ENCODE measurements at places on chromosomes 2 and 18.

DNA sequence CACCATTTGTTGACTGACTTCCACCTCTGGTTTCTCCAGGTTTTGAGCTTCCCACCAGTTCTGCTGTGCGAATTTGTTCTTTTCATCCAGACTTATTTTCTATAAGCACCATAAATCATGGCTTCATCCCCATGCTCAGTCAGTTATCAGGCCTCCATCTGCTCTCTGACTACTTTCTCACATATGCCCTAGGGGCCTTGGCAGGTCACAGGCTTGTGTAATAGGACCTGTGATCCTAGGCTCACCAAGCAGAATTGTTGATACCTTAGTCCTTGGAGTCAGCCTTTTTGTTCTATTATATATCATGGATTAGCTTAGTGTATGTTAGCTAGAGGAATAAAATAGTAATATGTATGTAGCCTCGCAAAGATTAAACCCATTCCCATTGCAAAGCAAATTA lies 284.2 kb upstream of the TANK start:
- no peak for DNase-seq

DNA sequence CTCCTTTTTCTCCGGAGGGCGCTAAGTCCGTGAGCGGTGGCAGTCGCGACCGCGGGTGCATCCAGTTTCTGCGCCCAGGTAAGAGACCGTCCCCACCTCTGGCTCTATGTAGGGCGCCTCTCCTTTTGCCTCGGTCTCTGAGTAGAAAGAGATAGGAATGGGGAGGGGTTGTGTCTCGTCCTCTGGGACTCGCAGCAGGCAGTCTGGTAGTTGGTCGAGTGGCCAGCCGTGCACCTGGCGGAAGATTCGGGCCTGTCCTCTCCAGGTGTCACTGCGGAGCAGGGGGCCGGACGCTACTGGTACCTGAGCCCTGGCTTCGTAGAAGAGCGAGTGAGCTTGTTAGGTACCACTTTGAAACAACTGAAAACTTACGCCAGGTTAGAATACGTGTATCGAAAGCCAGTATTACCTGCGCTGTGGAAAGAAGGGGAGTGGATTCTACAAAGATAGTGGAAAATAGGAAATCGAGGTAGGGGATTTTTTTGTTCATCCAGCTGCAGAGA lies 403 bp downstream of the MAP2 start:
- no peak for DNase-seq

- DNase-seq, result no peak
Measured at GRCh38 chr2:120958623-120959366, 223.1 kb downstream of the GLI2 start.

GRCh38 chr18:60892855-60893254 lies 440.4 kb upstream of the CDH20 start:
- no peak for DNase-seq

DNA sequence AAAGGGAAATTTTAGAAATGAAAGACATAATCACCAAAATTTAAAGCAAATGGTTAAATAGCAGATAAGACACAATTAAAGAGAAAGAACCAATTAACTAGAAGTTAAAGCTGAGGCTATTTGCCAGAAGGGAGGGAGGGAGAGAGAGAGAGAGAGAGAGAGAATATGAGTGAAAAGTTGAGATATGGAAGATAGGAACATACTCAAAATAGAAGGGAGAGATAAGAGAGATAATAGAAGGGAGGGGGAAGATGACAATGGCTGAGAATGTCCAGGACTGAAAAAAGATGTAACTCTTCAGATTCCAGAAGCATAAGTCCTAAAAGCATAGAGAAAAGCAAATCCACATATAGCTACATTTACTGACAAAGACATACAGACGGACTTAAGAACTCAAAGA lies 17.1 kb upstream of the AAK1 start:
- no peak for DNase-seq

DNA sequence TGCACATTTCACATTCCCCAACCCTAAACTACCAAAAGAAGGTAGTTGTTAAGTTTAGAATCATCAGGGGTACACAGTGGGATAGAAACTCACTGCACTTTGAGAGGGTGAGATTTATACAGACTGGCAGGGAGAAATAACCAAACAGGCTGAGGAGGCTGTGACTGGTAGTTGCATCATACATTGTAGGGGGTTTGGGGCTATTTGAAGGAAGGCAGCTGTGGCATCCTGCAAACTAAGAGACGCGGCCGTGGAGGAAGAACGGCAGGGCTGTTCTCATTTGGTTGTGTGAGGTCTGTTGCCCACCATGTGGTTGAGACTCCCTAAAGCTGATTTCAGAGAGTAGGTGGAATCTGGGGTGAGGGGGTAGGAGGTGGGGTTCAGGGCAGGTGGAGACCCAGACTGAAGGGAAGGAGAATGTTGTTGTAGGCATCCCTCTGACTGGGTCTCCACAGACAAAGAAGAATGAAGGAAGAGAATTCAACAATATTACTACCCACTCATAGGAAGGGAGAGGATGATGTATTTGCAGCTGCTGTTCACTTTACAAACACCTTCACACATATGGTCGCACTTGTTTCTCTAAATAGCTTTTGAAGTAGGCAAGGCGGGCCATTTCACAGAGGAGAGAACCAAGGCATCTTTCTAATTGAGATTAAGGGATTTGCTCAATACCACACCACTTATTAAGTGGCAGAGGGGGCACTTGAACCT lies 170.9 kb upstream of the SIX2 start:
- DNase-seq, result no peak

DNA sequence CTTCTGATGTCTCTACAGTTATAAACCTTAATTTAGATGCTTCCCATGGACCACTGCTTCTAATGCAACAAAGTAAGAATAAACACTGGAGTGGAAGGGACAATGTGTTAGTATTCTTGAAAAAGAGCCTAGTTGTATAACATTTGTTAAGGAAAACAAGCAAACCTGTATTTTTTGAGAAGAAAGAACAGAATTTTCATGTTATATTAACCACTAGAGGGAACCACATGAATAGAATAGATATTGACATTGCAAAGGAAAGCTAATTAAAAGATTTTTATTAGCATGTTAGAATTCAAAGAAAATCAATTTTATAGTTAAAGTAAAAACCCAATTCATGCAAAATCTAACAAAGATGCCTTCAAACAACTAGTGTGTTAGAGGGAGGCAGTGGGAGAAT lies 151.2 kb upstream of the BARD1 start:
- no peak for DNase-seq

DNA sequence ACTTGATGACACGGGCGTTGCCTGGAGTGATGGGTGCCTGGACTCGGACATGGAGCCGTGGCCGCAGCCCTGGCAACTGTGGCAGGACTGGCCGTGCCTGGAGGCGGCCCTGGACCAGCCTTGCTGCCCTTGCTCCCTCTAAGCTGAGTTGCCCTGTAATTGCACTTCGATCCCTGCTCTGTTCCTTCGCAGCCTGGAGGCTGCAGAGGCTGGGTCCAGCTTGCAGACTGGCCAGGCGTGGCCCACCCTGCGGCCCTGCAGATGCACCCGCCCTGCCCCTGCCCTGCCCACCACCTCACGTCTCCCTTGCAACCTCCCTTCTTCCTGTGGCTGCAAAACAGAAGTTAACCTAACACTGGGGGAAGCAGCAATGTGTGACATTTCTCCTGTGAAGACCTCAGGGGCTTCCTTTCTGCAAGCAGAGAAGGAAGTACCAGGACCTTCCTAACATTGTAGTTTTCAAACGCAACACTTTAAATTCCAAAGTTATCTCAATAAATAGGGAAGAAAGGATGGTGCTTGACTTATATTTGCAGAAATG lies 174.6 kb upstream of the TPO start:
- DNase-seq, result no peak

GRCh38 chr18:47791461-47791985 lies 138.9 kb downstream of the SMAD2 start:
- no peak for DNase-seq

DNA sequence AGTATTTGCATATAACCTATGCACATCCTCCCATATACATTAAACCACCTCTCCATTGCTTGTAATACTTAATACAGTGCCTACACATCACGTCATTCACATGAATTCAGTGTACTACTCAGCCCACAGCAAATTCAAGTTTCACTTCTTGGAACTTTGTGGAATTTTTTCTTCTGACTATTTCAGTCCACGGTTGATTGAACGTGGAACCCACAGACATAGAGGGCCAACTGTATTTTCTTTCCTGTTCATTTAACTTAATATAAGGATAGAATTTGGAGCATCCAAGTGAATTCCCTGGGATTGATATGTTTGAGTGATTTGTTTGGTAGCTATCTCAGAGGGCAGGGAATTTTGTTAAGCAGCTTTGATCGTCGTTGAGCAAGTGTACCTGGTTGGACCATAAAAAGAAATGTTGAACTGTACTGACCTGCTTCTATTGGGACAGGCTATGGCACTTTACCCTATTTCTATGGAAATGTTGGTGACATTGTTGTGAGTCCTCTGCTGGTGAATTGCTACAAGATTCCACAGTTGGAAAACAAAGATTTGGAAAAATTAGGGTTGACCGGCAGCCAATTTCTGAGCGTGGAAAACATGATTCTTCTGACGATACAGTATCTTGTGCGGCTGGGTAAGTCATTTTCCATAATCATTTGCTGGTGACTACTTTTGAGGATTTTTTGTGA lies 156.6 kb downstream of the ESCO1 start:
- DNase-seq, result no peak

- no peak for DNase-seq
Measured at GRCh38 chr2:31109633-31110192, 28.5 kb downstream of the GALNT14 start.

DNA sequence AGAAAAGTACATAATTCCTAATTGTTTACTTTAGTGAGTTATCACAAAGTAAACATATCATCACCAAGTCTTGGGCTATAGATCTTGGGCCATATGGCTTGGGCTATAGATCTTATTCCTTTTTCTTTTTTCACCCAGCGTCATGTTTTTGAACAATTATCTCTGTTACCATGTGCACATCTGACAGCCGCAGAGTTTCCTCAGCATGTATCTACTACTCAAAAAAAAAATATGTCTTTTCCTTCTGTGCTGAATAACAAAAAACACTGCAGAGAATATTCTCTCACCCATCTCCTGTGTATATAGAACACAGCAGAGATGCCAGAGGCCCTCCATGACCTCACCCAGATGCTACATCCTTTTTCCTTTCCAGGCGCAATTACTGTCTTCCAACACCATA lies 76.2 kb upstream of the MYO3B start:
- DNase-seq, result no peak

- DNase-seq, result no peak
Measured at GRCh38 chr2:30358351-30358750, 88.7 kb upstream of the LCLAT1 start.

DNA sequence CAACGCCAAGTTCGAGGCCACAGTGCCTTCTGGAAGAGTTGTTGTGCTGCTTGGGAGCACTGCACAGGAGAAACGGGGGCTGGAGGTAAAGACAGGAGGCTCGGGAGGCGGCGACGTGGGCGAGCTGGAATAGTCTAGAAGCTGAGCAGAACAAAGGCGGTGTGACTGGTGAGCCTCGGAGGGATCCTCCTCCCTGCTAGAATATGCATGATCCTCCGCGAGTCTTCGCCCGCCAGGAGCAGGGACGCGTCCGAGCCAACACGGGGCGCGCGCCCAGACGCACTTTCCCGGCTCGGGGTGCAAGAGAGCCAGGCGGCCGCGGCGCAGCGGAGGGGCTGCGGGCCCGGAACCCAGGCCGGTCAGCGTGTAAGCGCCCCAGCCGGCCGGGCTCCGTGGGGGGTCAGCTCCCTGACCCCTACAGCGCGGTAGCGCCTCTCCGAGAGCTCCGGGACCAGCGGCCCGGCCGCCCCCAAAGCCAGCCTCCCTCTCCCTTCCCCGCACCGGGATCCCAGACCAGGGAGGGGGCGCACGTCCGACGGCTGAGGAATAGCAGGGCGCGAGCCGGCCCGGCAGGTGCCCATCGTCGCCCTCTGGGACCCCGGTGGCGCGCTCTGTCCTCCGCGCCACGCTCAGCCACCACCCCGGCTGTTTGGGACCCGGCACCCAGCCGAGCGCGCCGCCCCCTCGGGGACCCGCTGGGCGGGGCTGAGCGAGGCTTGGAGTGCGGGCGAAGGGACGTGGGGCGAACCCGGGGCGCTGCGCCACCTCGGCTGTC lies 62.5 kb downstream of the GNAL start:
- no peak for DNase-seq

- no peak for DNase-seq
Measured at GRCh38 chr2:219435701-219436100, 1.1 kb downstream of the SPEG start.

- no peak for DNase-seq
Measured at GRCh38 chr2:12432985-12433625, 283.6 kb upstream of the TRIB2 start.

DNA sequence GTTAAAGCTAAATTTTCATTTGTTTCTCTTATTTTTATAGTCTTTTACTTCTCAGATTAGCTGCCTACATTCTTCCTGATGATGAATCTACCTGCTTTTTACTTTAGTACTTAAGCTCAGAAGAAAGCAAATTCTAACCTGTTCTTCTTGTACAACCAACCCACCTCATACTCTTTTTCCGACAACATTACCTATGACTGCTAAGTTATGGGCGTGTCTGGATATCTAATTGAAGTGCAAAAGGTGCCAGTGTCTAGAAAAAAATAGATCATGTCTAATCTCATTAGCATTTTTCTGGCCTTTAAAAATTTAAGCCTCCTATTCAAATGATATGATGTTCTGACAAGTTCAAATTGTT lies 1.5 kb upstream of the RGPD4 start:
- DNase-seq, result no peak

- no peak for DNase-seq
Measured at GRCh38 chr2:111121028-111121827, 514 bp downstream of the BCL2L11 start.

DNA sequence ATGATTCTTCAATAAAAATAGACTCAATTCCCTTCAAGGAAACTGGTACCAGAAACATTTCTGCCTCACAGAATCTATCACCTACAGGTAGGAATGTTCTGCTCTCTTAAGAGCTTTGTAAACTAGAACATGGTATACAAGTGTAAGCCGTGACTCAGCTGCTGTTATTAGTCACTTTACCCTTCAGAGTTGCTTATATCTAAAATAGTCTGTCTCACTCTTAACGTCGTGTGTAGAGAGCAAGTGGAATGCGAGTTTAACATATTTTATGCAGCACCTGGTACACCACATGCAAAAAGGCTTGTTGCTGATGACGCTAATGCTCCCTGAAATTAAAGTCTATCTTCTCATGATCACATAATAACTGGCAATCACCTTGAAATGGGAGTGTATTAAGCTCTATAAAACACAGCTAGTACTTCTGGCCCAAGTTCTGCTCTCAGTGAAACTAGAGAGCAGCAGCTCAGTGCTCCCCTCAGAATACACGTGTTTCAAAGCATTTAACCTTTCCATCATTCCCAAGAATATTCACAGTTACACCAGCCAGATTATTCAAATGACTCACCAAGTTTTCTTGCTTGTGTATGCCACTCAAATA lies 420.0 kb downstream of the ZEB2 start:
- no peak for DNase-seq

GRCh38 chr2:150127346-150127990 lies 360.0 kb downstream of the RND3 start:
- no peak for DNase-seq
